ENCODE measurements at places on chromosomes 3 and 15.

- no peak for DNase-seq
These were observed 21.0 kb downstream of the ILDR1 start for GRCh38 chr3:122000936-122001605.

DNA sequence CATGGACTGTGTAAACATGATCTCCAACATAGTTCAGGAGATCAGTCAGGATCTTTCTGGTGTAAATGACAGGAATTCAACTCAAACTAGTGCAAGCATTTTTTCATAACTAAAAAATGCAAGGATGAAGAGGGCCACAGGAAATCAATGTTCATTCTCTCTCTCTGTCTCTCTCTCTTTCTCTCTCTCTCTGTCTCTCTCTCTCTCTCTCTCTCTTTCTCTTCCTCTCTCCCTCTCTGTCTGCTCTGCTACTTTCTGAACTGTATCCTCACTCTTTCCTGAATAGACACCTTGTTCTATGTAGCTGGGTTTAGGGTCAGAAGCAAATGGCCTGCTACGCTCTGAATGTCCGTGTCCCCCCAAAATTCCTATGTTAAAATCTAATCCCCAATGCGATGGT is 240.9 kb upstream of the UBE2E2 start:
- DNase-seq: no peak

DNA sequence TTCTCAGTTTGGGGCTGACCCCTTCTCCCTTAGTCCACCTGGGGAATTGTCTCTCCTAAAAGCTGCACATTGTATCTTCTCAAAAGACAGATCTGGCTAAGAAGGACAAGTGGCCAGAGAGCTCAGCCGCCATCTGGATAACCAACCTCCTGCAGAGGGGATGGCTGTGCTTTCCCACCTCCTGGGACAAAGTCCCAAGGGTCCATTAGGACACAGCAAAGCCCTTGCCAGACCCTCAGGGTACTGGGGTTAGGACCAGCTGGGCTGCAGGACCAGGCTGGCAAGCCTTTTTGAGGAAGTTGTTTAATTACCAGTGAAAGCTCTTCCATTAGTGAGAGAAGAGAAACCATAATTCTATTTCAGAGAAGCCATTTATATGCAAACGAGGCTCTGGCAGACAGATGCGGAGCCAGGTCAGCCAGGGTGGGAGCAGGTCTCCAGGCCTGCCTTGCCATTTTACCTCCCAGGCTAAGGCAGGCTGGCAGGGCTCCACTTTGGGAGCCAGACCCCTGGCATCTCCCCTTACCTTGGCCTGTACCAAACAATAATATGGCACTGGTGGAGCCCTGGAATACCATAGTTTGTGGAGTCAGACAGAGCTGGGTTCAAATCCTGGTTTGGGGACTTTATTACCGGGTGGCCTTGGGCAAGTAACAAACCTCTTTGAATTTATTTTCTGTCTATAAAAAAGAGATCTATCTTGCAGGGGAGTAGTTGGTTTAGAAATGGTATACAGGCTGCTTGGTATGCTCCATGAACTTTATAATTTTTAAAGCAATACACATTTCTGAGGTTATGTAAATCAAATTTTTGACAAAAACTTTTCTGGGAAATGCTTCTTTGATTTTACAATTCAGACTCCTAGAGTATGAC is 17.9 kb downstream of the SHF start:
- no peak for DNase-seq

DNA sequence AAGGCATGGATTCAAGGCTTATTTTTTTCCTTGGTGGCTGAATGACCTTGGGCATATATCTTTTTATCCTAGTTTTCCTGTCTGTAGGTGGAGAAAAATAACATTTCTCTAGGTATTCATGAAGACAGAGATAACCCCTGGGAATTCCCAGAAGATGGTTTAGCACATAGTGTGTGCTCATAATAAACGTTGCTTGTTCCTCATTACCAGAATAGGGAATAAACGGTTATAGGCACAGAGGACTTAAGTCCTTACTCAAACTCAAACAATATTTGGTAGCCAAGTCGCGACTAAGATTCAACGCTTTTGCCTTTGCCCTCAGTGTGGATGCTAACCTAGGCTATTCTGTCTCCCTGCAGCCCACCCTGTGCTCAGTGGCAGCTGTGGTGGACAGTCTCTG is 51.6 kb upstream of the MITF start:
- DNase-seq: no peak

DNA sequence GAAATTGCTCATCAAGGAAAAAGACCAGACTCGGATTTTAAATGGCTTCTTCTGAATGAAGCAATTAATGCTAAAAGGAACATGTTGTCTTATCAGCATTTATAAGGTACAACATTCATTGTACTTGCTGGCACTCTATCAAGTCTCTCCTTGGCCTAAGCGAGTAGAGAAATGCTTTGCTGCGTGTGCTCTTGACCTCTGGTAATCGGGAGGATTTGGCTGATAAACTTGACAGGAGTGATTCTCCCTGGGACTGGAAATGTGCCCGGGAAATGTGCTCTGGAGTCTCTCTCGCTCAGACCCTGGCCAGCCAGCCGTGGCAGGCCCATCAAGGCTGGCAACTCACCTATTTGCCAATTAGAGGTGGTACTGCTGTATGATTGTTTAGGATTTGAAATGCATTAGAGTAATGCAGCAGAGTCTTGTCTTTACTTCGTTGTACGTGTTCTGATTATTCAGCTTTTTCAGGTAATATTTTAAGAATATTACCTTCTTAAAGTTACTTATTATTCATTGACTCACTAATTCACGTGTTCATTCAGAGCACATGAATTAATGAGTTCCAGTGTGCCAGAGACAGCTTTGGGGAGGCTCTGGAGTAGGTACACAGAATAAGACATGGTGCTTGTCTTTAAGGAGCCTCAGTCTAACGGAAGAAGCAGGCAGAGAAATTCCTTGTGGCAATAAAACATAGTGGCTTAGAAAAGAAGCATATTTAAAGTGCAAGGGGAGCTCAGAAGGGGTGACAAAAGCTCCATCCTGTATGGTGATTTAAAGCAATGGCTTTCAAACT is 48.0 kb upstream of the TPRG1 start:
- DNase-seq: peak; percentile 7

- no peak for DNase-seq
These were observed 55.9 kb downstream of the SGO1 start for GRCh38 chr3:20130106-20130505.

DNA sequence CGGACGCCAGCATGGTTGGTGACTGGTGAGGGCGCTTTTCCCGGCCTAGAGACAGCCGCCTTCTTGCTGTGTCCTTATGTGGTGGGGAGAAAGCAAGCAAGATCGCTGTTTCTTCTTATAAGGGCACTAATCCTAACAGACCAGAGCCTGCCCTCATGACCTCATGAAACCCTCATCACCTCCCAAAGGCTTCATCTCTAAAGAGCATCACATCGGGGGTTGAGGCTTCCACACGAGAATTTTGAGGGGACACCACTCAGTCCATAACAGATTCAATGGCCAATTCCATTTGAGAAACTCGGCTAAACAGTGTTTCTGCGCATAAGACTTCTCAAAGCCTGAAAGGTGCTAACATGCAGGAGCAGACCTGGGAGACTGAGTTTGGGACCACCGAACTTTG is 54.0 kb downstream of the VGLL4 start:
- DNase-seq: no peak

- DNase-seq: peak; percentile 54
These were observed 770.2 kb upstream of the ALCAM start for GRCh38 chr3:104596551-104596950.

DNA sequence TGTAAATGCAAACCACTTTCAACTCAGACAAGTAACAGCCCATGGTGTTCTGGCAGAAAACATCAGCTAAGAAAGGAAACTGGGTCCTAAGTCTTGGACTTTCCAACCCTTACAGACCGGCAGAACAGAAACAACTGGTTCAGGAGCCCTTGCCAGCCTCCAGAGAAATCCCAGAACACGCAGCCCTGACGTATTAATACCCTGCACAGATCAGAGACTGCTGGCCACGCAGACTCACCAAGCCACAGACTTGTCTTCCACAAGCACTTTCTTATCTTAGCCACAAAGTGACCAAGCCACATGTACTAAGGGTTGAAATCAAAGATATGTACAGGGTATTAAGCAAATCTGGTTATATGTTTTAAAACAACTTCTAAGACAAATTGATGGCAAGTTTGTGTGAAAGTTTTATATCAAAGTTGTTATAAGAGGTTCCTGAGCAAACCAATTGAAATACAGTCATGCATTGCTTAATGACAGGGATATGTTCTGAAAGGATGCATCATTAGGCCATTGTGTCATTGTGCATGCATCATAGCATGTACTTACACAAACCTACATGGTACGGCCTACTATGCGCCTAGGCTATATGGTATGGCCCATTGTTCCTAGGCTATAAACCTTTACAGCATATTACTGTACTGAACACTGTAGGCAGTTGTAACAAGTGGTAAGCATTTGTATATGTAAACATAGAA is 36.8 kb downstream of the BTD start:
- no peak for DNase-seq

DNA sequence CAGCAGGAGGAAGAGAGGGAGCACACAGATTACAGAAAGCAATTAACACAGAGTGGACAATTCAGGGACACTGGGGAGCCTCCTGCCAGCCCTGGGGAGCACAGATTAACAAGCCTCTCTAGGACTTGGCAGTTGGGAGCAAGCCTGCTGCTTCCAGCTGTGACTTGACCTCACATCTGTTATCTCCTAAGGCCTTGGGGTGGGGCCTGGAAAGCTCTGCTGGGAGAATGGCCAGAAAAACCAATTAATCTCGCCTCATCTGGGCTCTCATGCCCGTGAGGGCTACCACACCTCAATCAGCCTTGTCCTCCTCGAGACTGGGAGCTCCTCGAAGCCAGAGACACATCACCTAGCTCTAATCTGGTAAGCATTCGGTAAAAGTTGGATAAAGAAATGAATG is 39.1 kb downstream of the SEMA5B start:
- DNase-seq: no peak

DNA sequence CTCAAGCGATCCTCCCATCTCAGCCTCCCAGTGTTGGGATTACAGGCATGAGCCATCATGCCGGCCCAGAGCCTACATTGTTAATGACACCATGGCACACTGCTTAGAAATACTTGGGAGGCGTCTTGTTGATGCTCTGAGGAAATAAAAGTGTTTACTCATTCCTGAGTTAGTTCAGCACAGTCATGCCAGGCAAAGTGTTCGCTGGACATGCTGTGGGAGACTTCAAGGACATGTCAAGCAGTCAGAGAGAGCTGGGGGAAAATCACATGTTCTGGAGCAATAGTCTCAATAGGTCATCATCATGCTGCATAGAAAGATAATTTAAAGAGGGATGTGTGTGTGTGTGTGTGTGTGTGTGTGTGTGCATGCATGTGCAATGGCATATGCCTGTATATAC is 37.5 kb downstream of the TTC23 start:
- DNase-seq: no peak

DNA sequence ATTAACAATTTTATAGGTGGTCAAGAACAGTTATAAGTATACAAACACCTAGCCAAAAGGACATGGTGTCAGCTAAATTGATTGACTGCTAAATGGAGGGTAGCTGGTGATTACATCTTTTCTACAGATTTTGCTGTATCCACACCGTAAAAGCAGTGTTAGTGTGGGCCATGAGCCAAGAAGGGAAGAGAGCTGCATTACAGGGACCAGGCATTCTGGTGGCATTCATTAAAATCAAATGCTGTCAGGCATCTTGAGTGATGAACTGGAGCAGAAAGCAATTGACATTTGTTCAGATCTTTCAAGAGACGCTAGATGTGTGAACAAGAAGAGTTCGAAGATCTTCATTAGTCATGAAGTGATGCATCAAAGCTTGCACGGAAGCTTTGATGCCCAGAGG is 177.9 kb downstream of the ARPP21 start:
- no peak for DNase-seq

DNA sequence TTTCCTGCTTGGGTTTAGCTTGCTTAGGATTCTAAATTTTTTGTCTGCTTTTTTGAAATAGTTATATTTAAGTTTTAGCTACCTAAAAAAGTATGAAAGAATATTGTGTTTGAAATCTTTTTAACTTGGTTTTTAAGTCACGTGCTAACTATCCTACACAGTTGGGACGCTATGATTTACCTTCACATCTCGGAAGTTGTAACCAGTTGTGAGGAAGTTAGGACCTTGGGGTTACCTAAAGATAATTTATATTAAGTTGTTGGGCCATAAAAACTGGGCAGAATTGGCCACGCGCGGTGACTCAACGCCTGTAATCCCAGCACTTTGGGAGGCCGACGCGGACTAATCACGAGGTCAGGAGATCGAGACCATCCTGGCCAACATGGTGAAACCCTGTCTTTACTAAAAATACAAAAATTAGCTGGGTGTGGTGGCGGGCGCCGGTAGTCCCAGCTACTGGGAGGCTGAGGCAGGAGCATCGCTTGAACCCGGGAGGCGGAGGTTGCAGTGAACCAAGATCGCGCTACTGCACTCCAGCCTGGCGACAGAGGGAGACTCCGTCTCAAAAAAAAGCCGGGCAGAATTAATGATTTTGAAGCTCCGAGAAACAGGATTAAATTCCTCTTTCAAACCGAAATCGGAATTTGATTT is 1.0 kb downstream of the ZFAND6 start:
- peak; percentile 45 for DNase-seq

- DNase-seq: no peak
These were observed 585.6 kb upstream of the ZNF717 start for GRCh38 chr3:76370749-76371520.

GRCh38 chr3:127035677-127036076 is 52.8 kb downstream of the PLXNA1 start:
- DNase-seq: peak; percentile 79

GRCh38 chr3:99869621-99870020 is 52.0 kb downstream of the CMSS1 start:
- DNase-seq: no peak

- no peak for DNase-seq
These were observed 67.0 kb downstream of the MCTP2 start for GRCh38 chr15:94298364-94298763.

GRCh38 chr15:79090487-79091203 is at the start of gene RASGRF1:
Gene RASGRF1, minus strand, starts transcription at chr15:79090780. Its CDS starts 282 bp downstream, at chr15:79090498.
- no peak for DNase-seq

GRCh38 chr3:188062216-188062615 is 91.7 kb upstream of the LPP start:
- DNase-seq: no peak

- DNase-seq: peak; percentile 30
These were observed 357.8 kb upstream of the TBL1XR1 start for GRCh38 chr3:177554895-177555759.

GRCh38 chr3:191492601-191493000 is 31.6 kb downstream of the PYDC2 start:
- no peak for DNase-seq

GRCh38 chr3:191369616-191370010 is 39.3 kb upstream of the UTS2B start:
- no peak for DNase-seq

DNA sequence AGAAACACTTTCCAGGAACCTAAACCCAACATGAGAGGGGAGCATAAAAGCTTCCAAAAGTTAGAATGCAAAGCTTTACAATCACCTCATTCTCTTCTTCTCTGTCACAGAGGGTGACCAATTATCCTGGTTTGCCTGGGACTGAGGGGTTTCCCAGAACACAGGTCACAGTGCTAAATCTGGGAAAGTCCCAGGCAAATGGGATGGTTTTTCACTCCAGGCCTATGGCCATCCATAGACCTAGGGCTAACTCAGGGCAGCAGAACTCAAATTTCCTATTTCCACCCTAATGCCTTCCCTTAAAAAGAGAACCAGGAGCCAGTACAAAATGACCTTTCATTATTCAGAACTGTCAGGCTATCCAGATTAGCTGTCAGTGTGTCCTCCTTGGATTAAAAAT is 77.0 kb downstream of the TM4SF4 start:
- DNase-seq: no peak

GRCh38 chr15:86284635-86285034 is 205.0 kb downstream of the AGBL1 start:
- DNase-seq: no peak
